Natural killer cell treated with Interleukin-12 subunit alpha and Interleukin-12 subunit beta and Interleukin-15 and Interleukin-18, amount 100 ng/mL, for 72 hours (primary cell): ENCODE measurements at places on chromosomes 2 and 18.
A peak's percentile ranks its signal among the peaks of the same experiment; 100 is the strongest.

- peak; percentile 40 for DNase-seq
These were observed 24.6 kb downstream of the KIF1A start for GRCh38 chr2:240795454-240795853.

DNA sequence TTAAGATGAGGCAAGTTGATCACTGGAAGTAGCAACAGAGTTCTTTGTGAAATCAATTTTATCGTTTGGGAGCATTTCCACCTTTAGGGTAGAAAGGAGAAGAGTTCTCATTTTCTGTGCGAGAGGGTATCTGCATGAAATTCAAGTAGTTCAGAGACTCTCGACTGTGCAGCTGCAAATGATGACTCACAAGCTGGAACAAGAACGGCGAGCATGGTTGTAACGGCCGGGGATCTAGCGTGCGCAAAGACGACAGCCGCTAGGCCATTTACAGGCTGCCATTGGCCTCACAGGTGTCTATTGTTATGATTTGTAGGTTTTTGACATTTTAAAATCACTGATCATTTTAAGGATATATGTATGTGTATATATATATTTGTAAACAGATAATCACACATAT lies 5.2 kb downstream of the KLHL29 start:
- no peak for DNase-seq

GRCh38 chr18:48486754-48487153 lies 52.1 kb upstream of the CTIF start:
- no peak for DNase-seq

DNA sequence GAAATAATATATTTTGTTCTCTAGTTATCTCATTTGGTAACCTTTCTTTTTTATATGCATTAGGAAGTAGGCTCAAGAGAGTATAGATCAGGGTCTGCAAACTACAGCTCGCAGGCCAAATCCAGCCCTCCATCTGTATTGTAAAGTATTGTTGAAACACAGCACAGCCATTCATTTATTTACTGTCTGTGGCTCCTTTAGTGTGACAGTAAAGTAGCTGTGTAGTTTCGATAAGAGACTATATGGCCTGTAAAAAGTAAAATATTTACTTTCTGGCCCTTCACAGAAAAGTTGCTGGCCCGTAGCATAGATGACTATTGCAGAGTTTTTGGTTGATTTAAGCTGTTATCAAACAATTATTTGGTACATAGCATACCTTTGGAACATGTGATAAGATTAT lies 67.6 kb downstream of the MIB1 start:
- no peak for DNase-seq

- DNase-seq = no peak
These were observed 25.9 kb downstream of the GKN2 start for GRCh38 chr2:68926796-68927195.

- no peak for DNase-seq
These were observed 36.9 kb upstream of the KLF7 start for GRCh38 chr2:207202645-207203044.

DNA sequence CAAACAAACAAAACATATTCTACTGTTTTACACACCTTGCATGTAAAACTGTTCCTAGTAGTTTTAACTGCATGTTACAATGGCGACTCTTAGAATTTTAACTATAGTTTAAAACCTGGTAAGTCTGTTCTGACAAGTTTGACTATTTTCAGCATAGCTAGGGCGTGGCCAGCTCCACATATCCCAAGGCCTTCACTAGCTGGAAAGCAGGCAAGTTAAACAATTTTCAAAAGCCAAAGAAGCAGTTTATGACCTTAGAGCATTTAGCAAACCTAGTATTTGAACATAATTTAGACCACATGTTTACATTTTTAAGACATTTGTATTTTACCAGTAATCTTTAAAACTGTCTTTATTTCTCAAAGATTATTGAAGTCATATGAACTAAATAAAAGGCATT lies 402.8 kb upstream of the SYT4 start:
- DNase-seq = no peak

DNA sequence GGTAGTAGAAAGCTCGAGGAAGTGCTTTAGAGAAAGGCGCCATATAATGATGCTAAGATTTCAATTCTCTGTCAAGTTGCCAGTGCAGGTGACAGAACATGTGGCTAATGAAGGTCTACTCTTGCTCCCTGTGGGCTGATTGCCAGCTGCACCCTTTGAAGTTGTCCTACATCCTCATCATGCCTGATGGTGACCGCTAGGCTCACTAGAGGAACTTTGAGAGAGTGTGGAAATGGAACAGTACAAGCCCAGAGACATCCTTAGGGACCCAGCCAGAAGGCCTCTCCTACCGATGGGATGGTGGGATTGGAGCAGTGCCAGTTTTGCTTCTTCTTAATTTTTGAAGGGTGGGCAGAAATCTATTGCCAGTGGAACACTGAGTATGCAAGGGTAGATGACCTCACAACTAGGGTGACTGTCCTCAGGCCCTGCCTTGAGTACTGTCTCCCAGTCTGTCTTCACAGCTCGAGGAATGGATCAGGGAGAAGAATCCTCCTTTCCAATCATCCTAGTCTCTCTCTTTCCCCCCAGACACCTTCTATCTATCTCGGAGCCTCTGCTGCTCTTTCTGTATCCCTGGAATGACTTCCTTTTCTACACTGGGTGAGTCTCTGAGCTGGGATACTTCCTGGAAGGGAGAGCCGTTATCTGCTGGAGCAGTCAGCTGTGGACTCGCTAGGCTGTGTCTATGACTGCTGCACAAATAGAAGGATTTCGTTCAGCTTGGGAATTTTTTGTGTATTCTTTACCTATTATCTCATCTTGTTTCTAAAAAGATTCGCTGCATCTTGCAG lies 33.5 kb downstream of the LGALSL start:
- DNase-seq = no peak

DNA sequence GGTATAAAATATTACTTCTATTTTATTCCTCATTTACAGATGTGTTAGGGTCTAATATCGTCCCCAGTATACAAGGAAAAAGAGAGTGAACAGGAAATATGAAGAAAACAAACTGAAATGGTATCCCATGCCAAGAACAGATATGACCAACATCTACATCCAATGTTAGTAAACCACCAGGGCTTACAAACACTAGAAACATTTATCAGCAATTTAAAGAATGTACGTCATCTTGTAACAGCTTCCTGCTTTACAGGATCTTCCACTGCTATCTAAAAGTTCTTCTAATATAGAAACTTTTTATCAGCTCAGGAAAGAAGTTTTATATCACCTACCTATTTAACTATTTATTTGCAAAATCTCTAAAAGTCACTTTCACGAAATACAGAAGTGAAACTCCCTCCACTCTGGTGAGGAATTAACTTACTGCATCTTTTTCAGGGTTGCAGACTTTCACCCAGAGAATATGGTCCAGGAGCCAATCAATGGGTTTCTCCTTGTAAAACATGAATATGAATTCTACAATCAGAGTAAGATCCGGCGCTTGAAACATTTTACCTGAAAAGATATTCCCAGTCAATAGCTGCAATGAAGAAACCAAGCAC lies 35.2 kb downstream of the UNC50 start:
- no peak for DNase-seq

- no peak for DNase-seq
These were observed 240.3 kb downstream of the ZNF521 start for GRCh38 chr18:25111377-25112288.

DNA sequence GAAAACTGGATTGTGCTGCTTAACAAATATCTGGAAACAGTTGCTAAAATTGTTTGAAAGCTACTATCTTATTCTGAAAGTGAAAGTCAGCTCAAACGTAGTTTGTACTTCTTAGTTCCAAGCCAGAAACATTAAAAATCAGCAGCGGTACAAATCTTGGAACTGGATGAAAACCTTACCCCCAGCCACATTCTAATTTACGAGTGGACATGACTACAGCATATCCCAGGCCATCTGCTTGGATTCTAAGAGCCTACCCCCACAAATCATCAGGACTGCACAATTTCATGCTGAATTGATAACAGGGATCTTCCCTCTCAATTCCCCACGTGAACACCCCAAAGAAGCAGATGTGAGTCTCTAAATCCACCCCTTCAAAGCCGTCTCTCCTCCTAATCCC lies 158.7 kb upstream of the NCKAP5 start:
- DNase-seq = no peak

- DNase-seq = no peak
These were observed 97.2 kb downstream of the RAB3GAP1 start for GRCh38 chr2:135149251-135149650.

DNA sequence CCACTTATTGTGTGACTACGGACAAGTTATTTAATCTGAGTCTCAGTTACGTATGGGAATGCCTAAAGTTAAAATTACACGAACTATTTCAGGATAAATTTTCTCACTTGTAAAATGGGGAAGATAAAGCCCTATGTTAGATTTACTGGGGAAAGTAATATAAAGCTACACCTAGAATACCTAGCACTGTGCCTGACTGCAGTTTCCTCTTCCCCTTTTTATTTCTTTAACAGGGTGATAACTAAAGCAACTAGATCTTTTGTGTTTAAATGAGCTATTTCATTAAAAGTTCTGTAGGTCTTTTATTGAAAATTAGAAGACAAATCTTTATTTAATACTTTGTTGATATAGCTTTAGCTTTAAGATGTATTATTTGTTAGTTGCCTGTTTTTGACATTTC lies 5.0 kb downstream of the B3GNT2 start:
- no peak for DNase-seq

GRCh38 chr2:223711596-223712326 lies 109.6 kb upstream of the SCG2 start:
- DNase-seq = no peak

DNA sequence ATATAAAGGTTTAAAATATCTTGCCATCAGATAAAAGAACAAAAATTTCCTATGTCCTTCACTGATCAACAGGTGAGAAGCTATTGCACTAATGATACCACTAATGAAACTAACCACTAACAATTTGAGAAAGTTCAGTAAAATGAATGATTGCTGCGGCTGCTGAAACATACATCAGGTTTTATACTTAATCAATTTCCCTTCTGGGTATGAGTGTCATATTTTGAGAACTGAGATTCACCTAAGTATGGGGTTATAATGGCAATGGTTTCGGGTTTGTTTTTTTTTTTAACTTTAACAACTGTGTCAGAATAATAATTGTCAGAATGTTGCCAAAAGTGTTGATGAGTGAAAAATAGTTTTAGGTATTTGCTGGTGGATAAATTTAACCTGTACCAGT lies 151.3 kb upstream of the SLC39A10 start:
- no peak for DNase-seq

DNA sequence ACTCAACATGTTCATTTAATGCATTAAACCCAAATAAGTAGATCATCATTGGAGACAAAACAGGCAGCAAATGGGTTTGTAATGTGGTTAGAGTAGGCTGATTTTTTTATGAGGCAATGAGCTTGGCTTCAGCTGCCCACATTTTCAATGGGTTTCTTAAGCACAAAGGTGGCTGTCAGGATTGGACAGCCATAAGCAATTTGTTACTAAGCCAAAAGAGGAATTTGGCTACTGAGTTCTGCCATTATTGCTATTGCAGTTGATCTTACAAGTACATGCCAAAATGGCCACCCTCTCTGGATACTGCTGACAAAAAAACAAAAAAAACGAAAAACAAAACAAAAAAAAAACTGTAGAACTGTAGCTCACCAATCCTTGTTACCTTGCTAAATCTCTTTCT lies 1348.0 kb upstream of the PIK3C3 start:
- DNase-seq = no peak

GRCh38 chr2:74458938-74459363 lies 713 bp downstream of the WBP1 start:
- no peak for DNase-seq

GRCh38 chr18:12291161-12291560 lies 16.9 kb upstream of the TUBB6 start:
- no peak for DNase-seq

- DNase-seq = no peak
These were observed 150.6 kb downstream of the ZNF236 start for GRCh38 chr18:76972846-76973519.

- DNase-seq = no peak
These were observed 32.1 kb upstream of the LCLAT1 start for GRCh38 chr2:30414961-30415360.

GRCh38 chr2:226813148-226813701 lies 13.6 kb upstream of the IRS1 start:
- DNase-seq = no peak

GRCh38 chr2:135144343-135144742 lies 92.3 kb downstream of the RAB3GAP1 start:
- DNase-seq = no peak

GRCh38 chr2:190443778-190444481 lies 35.8 kb downstream of the MFSD6 start:
- no peak for DNase-seq

DNA sequence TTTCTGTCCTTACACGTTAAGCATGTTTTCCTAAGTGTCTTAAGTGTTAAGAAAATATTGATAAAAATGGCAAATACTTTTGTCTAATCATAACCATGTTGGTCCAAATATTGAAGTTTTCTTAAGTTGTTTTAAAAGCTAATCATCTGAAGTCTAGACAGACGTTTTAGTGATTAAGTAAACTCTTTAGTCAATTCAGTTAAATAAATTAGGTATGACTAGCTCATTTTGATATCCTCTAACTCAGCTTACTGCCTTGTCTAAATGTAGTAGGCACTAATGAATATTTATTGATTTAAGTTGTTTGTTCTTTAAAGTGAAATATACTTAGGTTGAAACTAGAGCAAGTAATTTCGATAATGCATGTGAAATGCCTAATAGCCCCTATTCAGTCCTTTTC lies 471.8 kb upstream of the CHST9 start:
- DNase-seq = no peak

- DNase-seq = no peak
These were observed 14.5 kb upstream of the NCK2 start for GRCh38 chr2:105730170-105730569.

- DNase-seq = no peak
These were observed 26.0 kb upstream of the HPCAL1 start for GRCh38 chr2:10276481-10277292.

- no peak for DNase-seq
These were observed 65.9 kb upstream of the CYTIP start for GRCh38 chr2:157509744-157510143.

DNA sequence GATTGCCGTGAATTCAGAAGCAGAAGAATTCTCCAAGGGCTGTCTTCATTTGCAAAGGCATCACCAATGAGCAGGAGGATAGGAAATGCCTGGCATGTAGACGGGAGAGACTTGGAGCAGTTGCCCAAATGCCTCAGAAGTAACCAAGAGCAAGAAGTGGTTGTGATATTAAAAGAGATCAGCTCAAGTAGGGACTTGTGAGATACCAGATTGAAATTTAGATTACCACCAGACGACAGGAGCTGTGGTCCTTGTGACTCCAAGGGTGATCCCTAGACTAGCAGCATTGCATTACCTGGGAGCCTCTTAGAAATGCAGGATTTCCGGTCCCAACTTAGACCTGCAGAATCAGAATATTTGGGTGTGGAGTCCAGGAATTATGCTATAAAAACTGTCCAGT lies 228.6 kb upstream of the EPAS1 start:
- no peak for DNase-seq

DNA sequence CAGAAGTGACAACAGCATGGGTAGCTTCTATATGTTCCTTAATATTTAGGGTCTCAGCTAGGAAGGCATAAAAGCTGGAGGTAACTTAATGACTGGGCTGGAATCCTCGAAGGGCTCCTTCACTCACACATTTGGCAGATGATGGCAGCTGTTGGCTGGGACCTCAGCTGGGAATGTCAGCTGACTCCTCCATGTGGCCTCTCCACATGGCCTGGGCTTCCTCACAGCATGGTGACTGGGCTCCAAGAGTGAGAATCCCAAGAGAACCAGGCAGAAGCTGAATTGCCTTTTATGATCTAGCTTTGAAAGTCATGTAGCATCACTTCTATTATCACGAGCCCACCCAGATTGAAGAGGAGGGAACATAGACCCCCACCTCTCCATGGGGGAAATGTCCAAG lies 54.9 kb downstream of the TET3 start:
- no peak for DNase-seq
